ENCODE measurements at places on chromosomes 2 and 18. TPM values are rescaled to one million over a fixed set of nuclear protein-coding genes. Genes with fewer than 3 reads are reported as not detected.

IL36B gene
- total RNA-seq = not detected

MOGAT1 gene
- total RNA-seq = 0.68 TPM

ZC3H8 gene
- 34.4 TPM for total RNA-seq

CYRIA gene
- total RNA-seq = 2.4 TPM

EFEMP1 gene
- 36.8 TPM for total RNA-seq

FOXD4L1 gene
- total RNA-seq = 0.11 TPM

SCN9A gene
- total RNA-seq = 2.1 TPM

CNRIP1 gene
- 2.7 TPM for total RNA-seq

SIX2 gene
- total RNA-seq = not detected

SPP2 gene
- 83.0 TPM for total RNA-seq

PDE1A gene
- total RNA-seq = 2.2 TPM

GALNT3 gene
- total RNA-seq = 0.58 TPM

Measured in right lobe of liver (tissue), 6 donors.